ENCODE measurements at places on chromosomes 16 and 17.

DNA sequence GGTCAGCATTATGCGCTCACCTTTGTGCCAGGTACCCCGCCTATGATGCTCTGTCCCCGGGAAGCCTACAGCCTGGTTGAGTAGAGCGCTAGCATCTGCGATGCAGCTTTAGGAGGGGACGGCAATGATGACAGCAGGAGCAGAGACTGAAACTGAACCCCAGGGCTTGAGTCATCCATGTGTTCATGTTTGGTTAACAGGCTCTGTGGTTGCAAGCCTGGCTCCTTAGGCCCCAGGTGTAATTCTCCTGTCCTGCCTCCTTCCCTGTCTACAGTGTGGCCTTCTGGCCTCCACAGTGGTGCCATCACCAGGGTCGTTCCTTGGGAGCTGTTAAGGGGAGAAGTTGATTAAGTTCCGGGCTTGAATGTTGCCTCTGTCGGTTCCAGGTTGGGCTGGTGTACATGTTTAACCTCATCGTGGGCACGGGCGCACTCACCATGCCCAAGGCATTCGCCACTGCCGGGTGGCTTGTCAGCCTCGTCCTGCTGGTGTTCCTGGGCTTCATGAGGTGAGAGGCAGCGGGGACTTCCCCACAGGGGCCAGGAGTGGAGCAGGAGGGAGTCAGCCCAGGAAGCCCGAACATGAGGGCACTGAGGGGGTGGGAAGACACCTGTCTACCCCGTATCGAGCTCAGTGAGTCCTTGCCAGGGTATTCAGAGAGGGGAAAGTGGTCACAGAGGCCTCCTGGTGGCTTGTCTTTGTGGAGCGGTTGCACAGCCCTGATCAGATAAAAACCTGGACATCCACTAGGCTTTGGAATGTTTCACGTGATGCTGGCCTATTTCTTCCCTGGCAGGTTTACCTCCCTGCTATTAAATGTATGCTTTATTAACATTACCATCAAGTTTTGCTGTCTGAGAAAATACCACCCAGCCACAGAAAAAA is 9.2 kb upstream of the NAT9 start:
- DNase-seq, result no peak

- DNase-seq, result no peak
Measured at GRCh38 chr16:77063676-77064016, 127.3 kb upstream of the MON1B start.

- DNase-seq, result peak; percentile 89
Measured at GRCh38 chr17:58331815-58332777, 3.5 kb upstream of the TSPOAP1 start.

GRCh38 chr16:12236589-12236988 is 260.1 kb downstream of the SNX29 start:
- no peak for DNase-seq

DNA sequence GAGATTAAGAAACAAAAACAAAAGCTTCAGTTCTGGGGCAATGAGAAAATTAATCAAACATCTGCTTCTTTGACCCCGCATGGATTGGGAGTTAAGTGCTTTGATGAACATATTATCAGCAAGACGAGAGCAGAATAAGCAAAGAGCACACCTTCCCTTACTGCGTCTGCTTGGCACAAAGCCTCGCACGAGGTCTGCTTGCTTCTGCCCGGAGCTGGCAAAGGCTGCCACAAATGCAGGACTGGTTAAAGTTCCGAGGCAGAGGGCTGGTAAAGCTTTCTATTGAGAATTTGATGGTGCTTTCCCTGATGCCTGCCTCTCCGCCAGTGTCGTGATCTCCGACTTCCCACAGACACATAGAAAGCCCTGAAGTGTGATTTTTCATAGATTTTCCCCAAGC is 17.0 kb downstream of the VAT1L start:
- no peak for DNase-seq

GRCh38 chr17:64386412-64387144 is 4.1 kb downstream of the PECAM1 start:
- no peak for DNase-seq

- no peak for DNase-seq
Measured at GRCh38 chr16:68233085-68233834, 2.7 kb downstream of the ESRP2 start.

- DNase-seq, result no peak
Measured at GRCh38 chr16:21056396-21056795, 94.2 kb downstream of the DNAH3 start.

DNA sequence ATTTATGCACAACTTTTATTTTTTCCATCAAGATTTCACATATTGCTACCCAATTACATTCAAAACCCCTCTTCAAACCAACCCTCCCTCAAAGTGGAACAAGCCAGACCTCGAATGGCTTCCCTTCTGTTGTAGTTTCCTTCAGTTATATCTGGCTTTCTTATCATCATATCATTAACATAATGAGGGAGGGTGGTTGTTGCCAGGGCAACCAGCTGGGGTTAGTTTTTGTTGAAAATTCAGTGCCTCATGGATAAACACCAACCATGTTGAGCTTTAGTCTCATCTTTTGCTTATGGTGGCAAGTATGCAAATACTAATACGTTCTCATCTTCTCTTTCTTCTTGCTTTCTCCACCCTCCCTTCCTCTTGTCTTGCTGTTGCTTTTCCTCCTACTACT is 359.7 kb downstream of the CDH11 start:
- no peak for DNase-seq

GRCh38 chr16:52193441-52193840 is 353.5 kb downstream of the TOX3 start:
- DNase-seq, result no peak

DNA sequence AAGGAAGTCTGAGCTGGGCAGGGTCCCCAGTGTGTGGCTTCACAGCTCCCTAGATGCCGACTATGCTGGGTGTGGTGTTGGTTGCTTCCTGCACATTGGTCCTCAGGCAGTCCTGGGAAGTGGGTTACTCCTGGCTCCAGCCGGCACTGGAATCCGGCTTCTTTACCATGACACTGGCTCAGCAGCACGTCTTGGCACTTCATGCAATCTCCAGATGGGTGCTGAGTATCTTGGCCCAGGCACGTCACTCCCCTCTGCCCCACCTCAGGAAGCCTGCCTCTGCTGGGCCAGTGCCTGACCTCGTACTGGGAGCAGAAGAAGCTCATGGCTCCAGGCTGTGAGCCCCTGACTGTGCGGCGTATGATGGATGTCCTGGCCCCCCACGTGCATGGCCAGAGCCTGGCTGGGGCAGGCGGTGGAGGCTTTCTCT is 24.5 kb downstream of the FCSK start:
- DNase-seq, result no peak

- DNase-seq, result no peak
Measured at GRCh38 chr16:11265124-11265523, 4.0 kb downstream of the TNP2 start.

DNA sequence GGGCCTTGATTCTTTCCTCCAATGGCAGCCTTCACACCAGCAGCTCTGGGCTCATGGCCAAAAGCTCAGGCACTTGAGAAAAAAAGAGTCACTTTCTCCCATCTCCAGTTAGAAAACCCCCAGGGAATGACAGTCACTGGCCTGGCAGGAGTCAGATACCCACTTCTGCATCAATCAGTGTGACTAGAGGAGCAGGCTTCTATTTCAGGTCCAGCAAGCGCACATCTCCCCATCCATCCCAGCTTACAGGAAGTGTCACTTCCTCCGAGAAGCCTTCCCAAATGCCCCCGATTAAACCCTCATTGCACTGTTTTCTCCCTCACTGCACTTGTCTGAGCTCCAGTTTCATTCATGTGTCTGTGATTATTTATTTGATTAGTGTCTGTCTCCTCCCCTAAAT is 30.4 kb upstream of the CCL1 start:
- no peak for DNase-seq

GRCh38 chr17:4592240-4593005 is 8.1 kb downstream of the SMTNL2 start:
- no peak for DNase-seq

DNA sequence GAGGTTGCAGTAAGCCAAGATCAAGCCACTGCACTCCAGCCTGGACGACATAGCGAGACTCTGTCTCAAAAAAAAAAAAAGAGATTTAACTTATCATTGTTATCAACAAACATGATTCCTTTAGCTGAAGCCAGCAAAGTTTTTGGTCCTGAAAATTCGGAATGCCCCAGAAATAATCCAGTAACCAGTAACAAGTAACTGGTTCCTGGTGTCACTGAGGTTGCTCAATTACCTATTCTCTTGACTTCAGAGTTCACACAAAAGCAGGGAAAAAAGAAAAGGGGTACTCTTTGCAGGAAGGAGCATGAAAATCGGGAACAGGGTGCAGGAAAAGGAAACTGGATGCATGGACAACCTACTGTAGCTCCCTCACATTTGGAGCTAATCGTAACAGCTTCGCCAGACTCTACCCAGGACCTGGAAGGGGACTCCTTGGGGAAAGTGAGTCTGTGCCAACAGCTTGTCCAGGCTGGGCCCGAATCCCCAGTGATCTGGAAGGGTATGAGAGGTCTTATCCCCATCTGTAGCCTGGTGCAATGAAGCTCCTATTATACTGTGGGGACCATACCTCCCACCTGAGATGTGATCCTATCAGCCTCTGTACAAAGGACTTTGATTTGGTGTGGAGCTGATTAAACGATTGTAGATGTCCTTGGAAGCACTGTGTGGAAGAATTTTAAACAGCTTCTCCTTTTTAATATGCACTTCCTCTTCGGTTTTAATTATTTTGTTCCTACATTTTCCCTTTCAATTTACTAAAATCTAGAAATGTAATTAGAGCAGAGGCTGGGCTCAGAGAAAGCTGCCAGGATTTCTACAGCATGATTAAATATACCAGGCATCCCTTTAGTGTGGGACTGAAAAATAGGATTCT is 3.4 kb upstream of the SPOP start:
- DNase-seq, result no peak

DNA sequence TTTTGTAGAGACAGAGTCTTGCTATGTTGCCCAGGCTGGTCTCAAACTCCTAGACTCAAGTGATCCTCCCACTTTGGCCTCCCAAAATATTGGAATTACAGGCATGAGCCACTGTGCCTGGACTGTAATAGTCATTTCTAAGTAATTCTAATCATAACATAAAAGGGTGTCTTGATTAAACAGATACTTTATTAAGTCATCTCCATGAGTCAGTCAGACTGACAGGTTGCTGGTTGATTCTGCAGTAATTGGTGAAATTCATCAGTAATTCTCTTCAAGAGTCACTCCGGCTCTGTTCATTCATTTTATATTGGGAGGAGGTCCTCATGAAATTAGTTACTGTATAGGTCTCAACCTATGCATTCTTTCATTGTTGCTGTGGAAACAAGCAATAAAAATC is 85.6 kb downstream of the SPECC1 start:
- DNase-seq, result no peak

- DNase-seq, result no peak
Measured at GRCh38 chr16:50455288-50455845, 86.6 kb upstream of the BRD7 start.

DNA sequence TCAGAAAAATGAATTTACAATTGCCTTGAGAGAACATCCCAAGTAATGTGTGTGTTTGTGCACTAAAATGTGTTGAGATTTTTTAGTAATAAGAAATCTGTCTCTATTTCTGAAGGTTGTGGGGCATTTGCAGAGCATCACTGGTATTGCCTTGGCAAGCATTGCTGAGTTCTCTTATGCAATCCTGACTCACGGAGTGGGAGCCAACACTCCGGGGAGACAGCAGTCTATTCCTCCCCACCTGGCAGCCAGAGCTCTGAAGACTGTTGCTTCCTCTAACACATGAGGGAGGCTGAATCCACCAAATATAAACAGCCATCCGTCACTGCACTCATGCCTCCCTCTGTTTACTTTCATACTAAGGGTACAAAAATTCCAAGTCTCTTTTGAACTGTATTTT is 10.6 kb downstream of the CNTD1 start:
- peak; percentile 31 for DNase-seq

DNA sequence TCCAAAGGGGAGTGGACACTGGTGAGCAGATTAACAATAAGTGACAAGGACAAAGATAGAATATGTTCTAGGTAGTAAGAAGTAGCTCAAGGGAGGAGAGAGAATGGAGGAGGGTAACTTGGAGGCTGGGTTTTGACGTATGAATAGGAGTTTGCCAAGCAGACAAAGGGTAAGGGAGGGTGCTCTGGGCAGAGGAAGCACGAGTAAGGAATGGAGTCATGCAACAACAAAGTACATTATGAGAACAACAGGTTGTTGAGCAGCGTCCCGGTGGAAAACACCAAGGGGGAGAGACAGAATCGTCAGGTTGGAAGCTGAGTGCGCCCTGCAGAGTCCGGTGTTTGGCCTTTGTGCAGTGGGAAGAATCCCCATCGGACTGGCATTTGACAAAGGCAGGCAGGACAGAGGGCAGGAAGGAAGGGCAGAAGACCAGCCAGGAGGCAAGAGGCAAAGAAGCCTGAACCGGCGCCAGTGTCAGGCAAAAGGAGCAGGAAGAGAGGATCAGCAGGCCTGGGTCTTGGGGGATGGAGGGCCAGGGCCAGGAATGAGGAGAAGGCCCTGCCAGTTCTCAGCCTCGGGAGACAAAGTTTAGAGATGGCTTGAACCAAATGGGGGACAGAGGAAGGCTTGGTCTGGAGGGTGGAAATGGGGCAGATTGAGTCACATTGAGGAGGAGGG is 134.3 kb upstream of the TNRC6C start:
- DNase-seq, result no peak

DNA sequence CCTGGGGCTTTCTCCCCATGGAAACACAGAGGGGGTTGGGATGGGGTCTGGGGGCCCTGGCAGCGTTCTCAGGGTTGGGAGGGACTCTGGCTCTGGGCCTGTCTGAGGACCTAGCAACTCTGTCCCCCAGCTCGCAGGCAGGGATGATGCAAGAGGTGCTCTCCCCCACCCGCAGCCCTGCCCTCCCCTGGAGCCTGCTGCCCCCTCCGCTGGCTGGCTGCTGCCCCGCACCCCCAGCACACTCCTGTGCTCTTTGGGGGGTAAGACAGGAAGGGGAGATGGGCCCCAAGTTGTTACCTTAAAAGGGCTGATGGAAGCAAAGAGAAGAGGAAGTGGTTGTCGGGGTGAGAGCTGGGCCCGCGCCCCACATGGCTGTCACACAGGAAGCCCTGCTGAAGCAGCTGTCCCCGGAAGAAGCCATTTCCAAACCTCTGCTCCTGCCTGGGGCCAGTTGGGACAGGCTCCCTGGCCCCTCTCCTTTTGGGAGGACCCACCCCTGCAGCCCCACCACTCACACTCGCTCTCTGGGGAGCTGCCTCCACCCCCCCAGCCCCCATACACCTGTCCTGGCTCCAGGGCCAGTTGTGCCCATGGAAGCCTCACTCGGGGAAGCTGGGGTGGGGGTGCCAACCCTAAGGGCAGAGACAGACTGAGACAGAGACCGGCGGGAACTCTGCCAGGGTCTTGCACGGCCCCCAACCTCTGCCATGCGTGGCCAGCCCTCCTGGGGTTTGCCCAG is 2.5 kb downstream of the CORO1A start:
- peak; percentile 87 for DNase-seq

DNA sequence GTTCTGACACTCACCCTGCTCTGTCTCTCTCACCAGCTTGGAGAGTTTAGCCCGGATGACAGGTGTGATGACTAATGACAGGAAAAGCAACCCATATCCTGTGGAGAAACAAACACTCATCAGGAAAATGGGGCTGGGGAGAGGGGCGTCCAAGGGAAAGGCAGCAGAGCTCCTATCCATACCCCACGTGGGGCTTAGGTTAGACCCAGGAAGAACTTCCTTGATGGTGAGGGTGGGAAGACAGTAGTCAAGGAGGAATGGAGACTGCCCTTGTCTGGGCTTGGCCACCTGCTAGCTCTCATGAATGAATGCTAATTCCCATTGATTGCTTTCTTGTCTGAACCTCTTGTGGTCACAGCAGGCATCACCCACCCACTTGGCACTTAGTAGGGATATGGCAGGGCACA is 3.8 kb downstream of the SLC46A1 start:
- no peak for DNase-seq
